ENCODE measurements at places on chromosomes 16 and 17.
A peak's percentile ranks its signal among the peaks of the same experiment; 100 is the strongest.

DNA sequence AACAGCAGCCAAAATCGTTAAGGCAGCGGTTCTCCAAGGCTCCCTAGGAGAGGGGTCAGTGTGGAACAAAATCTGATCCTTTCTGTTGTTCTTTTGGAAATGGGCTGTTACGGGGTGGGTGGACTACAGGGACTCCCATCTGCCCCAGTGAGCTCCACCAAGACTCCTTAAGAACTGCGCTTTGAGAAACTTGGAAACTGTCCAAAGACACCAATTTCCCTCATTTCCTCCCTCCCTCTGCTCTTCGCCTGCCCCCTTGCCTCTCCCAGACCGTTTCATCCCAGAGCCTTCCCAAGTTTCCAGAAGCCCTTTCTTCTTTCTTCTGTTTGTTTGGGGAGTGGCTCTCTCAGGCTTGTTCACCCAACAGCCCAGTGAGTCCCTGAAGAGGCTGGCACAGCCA lies 205.4 kb downstream of the COPRS start:
- no peak for DNase-seq

DNA sequence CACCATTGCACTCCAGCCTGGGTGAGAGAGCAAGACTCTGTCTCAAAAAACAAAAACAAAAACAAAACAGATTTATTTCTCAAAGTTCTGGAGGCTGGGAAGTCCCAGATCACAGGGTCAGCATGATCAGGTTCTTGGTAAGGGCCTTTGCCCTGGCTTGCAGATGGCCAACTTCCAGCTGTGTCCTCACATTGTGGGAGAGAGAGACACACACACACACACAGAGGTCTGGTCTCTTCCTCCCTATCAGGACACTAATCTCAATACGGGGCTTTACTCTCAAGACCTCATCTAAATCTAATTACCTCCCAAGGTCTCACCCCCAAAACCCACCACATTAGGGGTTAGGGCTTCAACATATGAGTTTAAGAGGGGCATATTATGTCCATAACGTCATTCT lies 26.4 kb upstream of the TAOK1 start:
- no peak for DNase-seq

DNA sequence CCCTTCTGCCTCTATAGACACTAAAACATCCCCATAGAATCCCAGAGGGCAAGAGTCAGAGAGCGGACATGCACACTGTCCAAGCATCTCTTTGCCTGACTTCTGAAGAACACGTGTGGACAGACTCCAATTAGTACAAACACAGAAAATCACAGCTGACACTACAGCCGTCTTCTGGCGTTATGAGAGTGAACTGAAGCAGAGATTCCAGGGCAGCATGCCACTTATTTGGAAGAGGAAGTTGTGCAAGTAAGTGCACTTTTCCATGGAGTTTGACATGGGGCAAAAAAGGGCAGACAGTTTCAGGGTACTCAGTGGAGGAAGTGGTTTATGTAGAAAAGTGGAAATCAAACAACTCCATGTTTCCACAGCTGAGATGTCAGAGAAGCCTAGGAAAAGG lies 16.8 kb upstream of the ZNF287 start:
- DNase-seq = no peak

DNA sequence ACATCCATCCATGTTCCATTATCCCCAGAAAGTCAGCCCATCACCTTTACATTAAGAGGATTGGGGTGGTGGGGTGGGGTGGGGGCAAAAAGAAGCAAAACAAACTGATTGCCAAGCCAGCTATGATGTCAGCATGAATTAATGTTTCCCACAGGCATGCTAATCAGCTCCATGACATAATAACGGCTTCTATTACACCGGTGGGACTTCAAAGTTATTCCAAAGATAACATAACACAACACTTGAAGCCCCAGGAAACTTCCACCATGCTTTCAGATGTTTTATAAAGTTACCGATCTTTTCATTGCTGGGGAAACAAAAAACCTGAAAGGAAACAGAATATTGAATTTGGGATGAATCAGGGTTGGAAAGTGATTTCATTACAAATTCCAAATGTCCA lies 155.9 kb upstream of the IRX5 start:
- DNase-seq = no peak

DNA sequence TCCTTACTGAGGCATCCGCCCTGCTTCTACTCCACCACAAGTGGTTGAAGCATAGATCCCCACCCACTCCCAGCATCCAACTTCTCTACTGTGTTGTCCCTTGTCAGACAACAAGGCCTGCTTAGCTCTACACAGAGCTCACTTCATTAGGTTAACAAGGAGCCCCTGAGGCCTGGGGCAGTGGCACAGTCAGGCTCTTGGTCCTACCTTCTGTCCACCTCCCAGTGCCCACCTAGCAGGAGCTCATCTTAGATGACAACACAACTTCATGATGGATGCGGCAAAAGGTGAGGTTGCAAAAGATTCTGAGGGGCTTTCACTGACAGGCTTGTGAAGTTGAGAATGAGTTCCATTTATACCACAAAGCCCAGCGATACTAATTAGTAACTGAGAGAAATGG lies 432.0 kb upstream of the CDH5 start:
- no peak for DNase-seq

DNA sequence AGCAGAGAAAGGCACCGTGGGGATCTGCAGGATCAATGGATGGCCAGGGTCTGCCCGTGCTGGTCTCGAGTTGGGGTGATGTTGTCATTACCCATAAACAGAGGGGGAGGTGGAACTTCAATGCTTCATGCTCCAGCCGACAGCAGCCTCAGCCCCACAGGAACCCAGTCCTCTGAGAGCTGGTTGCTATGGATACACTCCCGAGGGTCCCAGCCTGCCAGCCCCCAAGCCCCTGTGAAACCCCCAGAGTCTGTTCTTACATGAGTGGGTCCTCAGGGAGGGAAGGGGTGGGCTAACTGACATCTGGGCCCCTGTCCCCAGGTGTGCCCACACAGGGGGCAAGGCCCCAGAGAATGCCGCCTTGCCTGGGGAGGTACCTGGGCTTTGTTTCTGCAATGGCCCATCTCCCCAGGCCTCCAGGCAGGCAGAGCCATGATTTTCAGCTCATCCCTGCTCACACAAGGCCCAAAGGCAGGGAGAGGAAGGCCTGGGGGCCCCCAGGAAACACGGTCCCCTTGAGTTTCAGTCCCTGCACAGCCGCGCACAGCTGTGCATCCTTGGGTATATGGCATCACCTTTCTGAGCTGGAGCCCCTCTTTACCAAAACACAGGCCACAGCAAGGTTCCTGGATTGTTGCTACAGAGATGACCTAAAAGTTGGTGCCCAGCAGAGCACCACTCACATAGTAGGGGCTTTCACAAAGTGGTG lies 223.7 kb downstream of the ZNF423 start:
- no peak for DNase-seq

- no peak for DNase-seq
Measured at GRCh38 chr16:73724503-73724902, 572.1 kb upstream of the PSMD7 start.

- no peak for DNase-seq
Measured at GRCh38 chr17:28896491-28896883, 1.0 kb downstream of the FLOT2 start.

GRCh38 chr16:29674188-29674587 lies 4.8 kb upstream of the QPRT start:
- no peak for DNase-seq

DNA sequence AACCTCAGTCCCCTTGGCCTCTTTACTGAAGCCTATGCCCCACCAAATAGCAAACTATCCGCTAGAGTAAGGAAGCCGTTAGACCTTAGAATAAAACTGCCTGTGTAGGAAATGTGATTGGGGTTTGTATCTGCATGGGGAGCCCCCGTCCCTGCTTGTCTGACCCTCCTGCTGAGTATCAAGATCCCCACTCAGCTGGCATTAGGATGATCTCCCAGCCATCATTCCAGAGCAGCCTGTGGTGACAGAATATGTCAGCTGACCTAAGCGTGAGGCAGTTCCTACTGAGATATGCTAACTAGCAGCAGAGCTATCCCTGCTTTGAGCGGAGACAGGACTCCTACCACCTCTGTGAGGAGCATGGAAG lies 645 bp upstream of the GFOD2 start:
- DNase-seq = no peak

- no peak for DNase-seq
Measured at GRCh38 chr16:50326835-50327465, 41.8 kb downstream of the BRD7 start.

- DNase-seq = no peak
Measured at GRCh38 chr16:69095193-69095592, 10.3 kb upstream of the HAS3 start.

- DNase-seq = no peak
Measured at GRCh38 chr17:8087075-8087951, at the start of gene ALOX12B. Gene ALOX12B, minus strand, starts transcription at chr17:8087716. Its CDS starts 274 bp downstream, at chr17:8087442.

DNA sequence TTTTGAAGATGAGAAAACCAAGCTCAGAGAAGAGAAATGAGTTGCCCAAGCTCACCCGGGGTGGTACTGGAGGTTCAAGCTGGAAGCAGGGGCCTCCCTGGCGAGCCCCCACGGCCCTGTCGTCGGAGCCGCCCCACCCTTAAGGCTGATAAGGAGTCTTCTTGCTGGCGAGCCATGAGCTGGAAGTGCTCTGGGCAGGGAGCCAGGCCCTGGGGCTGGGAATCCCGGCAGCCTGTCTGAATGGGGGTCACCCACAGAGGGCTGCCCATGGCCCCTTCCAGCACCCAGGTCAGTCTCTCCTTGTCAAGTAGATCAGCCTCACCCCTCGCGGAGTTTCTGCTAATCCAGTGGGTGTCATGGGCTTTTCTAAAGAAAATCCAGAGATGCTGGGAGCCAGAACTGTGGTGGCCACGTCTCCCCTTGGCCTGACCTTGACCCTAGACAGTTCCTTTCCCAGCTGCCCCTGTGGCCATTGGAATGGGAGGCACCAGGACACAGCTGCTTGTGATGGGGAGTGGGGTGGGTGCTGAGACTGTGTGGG lies 1.2 kb upstream of the P2RX1 start:
- DNase-seq = no peak

GRCh38 chr17:41959336-41960095 lies 7.1 kb upstream of the CNP start:
- no peak for DNase-seq

DNA sequence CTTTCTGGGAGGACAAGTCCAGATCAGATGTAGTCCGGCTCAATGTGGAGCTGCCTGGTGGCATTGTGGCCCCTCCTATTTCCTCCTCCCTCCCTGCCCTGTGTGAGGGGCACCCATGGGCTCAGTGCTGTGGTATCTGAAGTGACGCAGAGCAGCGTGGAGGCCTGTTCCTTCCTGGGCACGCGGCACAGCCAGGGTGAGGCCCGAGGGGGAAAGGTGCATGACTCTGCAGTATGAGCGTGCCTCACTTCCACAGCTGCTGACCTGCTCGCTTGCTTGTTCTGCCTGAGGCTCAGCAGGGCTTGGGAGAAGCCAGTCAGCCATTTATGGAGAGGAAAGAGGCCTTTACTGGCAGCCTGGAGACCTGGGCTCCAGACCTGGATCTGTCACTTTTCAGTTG lies 11.7 kb downstream of the TMEM238L start:
- DNase-seq = no peak

DNA sequence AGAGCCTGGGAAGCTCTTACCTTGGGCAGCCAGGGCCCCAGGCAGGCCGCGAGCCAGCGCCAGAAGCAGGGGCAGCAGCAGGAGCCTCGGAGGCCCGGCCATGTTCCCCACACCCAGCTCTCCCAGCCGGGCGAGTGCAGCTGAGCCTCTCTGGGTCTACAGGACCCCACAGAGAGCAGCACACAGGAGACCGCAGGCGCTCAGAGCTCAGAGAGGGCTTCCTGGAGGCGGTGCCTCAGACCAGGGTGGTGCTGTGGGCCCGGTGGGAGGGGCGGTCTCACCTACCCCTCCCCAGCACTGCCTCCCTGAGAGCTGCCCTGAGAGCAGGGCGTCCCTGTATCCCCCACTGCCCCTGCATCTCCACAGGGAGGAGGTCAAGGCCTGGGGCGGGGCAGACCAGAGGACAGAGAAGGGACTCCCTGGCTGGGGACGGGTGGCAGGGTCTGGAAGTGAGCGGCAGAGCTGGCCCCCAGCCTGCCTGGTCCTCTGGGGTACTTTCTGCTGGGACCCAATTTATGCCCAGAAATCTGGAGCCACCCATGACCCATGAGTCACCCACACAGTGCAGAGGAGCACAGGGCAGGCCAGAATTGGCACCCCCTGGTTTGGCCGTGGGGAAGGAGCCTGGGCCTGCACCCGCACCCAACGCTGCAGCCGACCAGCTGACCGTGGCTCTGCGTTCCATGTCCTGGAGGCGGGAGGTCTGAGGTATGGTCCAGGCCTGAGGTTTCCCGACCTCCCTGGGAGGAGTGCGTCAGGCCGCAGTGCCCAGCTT lies at the start of gene CD7:
Gene CD7 (minus strand): TSS at position 215 of the 775 bp plus-strand sequence. CDS start 113 bp downstream, at position 102.
- DNase-seq = no peak

DNA sequence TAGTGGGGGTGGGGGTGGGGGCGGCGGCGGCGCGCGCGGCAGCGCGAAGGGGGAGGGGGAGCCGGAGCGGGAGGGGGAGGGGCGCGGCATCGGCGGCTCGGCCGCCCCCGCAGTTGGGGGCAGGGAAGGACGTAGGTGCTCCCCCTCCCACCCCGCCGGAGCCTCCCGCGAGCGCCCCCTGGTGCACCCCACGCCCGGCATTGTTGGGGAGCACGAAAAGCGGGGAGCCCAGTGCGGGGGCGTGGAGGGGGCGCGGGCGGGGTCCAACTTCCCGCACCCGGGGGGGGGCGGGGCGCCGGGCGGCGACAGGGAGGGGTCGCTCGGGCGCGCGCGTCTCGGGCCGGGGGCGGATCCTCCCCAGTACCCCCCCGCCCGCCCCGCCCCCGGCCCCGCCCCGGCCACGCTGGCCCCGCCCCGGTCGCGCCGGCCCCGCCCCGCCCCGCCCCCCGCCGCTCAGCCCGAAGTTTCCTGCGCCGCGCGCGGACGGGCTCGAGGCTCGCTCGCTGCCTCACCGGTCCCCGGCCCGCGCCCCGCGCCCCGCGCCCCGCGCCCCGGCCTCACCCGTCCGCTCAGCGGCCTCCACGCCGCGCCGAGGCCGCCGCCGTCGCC lies at the start of gene CACNA1H:
Gene CACNA1H (plus strand): TSS at position 456 of the 609 bp plus-strand sequence. CDS start 632 bp downstream, outside the sequence.
- peak; percentile 10 for DNase-seq

DNA sequence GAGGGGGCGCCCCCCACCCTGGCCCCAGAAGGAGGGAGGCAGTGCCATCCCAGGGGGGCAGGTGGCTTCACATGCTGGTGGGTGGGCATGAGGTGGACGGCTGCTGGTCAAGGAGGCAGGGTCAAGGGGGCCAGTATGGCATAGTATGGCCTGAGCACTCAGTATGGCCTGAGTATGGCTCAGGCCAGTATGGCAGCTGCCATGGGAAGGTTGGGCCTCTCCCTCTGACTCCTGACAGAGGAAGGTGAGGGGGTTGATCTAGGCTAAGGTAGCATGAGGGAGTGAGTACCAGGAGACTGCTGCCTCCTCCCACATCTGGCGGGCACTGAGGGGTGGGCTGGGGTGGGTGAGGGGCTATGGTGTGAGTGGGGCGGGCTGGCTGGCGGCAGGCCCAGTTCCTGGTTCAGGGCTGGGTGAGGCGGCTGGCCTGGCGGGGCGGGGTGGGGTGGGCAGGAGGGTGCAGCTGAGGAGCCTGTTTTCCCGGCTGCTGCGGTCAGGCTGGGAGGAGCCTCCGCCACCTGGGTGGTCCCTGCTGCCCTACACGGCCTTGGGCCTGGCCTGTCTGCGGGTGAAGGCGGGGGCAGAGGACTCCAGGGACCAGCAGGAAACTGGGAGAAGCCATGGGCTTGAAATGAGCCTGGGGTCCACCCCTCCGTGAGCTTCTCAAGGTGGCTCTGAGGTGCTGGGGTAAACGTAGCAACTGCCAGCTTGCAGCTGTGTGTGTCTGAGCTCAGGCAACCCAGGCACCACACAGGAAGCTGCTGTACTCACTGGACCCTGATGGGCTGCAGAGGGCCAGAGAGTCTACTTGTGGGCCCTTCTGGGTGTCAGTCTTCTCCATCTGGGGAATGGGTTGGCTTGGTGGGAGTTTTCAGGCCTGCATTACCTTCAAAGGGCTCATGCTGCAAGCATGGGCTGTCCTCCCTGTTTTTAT lies 57.0 kb downstream of the RAI1 start:
- DNase-seq = no peak

GRCh38 chr17:15928286-15928785 lies 16.6 kb upstream of the ADORA2B start:
- DNase-seq = no peak
